ENCODE measurements at places on chromosomes 16 and 17.

DNA sequence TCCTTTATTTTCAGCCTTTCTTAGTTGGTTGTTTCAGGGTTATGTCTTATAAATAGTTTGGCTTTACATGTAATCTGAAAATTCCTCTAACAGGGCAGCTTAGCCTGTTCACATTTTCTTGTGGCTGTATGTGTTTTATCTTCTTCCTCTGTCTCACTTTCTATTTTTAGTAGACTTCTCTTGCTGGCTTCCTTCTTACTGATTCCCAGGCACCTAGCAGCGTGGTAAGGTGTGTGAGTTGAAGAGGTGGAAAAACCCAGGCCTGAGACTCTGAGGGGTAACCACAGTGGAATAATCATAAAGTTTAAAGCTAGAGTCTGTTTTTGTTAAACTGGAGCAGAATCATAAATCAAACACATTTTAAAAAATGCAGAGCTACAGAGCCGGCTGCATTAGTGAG lies 190.9 kb downstream of the LGALS9B start:
- DNase-seq = no peak

DNA sequence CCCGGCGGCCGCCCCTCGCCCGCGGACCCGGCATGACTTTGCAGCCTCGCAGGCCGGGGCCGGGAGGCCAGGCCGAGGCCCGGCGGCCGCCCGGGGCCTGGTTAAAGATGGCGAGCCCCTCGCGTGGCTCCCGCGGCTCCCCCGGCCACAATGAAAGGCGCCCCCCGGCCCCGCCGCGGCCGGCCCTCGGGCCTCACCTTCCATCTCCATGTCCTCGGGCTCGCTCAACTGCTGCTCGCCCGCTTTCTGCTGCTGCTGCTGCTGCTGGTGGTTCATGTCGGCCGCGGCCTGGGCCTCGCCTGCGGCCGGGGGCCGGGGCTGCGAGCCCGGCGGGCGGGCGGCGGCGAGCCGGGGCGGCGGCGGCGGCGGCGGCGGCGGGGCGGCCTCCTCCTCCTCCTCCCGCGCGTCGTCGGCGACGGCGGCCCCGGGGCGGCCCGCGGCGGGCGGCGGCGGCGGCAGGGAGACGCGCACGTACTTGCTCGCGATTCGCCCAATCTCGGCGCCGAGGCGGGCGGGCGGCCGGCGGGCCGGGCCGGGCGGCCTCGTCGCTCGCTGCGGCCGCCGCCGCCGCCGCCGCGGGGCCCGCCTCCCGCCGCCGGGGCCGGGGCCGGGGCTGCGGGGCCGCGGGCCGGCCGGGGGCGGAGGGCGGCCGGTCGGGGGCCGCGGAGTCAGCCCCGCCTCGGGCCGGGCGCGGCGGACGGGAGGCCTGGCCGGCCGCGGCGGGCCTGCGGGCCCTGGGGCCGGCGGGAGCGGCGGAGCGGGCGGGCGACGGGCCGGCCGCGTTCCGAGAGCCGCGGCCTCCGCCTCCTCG lies 491 bp downstream of the USP7 start:
- DNase-seq = no peak

DNA sequence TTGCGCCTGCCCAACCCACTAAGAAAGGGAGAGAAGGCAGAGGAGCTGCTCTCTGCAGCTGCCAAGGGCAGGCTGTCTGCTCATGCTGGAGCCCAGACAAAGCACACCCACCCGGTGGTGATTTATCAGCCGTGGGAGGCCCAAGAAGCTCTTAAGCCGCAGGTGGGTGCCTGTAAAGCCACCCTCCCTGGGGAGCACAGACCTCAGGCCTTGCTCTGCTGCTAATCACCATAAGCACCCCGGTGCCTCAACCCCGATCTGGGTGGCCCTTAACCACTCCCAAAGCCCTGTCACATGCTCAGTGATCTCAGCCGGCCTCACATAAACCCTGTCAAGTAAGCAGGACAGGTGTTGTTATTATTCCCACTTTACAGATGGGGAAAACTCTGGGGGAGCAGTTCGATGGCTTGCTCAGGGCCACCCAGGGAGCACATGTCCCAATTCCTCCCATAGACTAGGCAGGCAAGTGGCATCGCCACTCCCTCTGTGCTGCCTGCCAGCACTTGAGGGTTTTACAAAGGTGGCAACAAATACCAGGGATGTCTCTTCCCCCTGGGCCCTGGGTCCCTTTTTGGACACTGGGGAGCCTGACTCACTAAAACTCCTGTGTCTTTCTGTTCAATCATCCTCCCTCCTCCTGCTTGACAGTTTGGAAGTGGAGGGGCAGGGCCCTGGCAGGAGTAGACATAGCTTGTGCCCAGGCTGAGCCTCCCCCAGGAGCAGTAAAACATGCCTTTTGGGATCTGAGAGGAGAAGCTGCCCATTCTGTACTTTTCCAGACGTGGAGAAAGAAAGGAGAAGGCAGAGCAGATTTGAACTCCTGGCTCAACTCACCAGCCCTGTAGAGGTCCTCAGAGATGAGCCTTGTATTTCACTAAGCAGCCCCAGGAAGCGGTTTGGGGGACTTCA lies 299.3 kb downstream of the SOX9 start:
- no peak for DNase-seq

DNA sequence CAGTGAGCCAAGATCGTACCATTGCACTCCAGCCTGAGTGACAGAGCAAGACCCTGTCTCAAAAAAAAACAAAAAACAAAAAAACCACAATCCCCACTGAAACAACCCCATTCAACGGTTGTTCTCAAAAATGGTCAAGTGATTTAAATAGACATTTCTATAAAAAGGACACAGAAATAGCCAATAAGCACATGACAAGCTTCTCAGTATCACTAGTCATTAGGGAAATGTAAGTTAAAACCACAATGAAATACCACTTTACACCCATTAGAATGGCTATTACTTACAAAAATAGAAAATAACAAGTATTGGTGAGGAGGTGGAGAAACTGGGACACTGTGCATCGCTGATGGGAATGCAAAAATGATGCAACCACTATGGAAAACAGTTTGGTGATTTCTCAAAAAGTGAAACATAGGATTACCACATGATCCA lies 26.6 kb upstream of the MYLK3 start:
- no peak for DNase-seq

- DNase-seq = no peak
Measured at GRCh38 chr17:39064374-39064773, 87.1 kb downstream of the PLXDC1 start.

DNA sequence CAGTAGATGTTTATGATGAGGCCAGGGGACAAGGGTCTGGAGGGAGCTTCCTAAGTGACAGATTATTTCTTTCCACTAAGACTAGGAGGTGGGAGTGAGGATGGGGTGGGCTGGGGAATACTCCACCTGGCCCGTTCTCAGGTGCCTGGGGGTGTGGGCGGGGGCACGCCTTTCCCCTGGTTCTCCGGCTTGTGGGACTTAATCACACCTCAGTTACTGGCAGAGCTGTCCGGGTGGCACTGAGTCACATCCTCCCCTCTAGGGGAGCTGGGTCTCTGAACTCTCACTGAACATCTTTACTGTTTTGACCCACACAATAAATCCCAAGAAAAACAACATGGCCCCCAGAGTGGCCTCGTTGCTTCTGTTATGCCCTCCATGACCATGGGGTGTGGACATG lies 332.8 kb downstream of the MAF start:
- no peak for DNase-seq

DNA sequence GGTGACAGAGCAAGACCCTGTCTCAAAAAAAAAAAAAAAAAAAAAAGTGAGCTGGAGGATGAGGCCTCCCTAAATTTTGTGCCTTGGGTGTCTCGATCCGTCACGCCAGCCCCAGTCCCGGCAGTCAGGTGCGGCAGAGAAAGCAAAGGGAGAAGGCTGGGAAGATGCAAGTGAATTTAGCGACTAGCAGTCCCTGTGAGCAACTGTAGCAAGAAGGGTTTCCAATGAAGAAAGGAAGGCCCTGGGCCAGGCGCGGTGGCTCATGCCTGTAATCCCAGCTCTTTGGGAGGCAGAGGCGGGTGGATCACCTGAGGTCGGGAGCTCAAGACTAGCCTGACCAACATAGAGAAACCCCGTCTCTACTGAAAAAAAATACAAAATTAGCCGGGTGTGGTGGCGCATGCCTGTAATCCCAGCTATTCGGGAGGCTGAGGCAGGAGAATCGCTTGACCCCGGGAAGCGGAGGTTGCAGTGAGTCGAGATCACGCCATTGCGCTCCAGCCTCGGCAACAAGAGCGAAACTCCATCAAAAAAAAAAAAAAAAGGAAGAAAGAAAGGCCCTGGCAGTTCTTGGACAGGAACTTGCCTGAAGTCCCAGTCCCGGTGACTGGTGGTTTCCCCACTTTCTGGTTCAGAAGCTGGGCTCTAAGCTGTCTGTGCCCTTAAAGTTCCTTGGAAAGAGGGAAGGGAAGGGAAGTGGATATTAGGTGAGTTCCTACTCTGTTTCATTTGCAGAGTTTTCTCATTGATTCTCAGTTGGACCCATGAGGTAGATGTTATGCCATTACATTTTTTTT lies 1.8 kb upstream of the QPRT start:
- DNase-seq = no peak

- DNase-seq = no peak
Measured at GRCh38 chr16:80614908-80615671, 74.3 kb downstream of the DYNLRB2 start.

DNA sequence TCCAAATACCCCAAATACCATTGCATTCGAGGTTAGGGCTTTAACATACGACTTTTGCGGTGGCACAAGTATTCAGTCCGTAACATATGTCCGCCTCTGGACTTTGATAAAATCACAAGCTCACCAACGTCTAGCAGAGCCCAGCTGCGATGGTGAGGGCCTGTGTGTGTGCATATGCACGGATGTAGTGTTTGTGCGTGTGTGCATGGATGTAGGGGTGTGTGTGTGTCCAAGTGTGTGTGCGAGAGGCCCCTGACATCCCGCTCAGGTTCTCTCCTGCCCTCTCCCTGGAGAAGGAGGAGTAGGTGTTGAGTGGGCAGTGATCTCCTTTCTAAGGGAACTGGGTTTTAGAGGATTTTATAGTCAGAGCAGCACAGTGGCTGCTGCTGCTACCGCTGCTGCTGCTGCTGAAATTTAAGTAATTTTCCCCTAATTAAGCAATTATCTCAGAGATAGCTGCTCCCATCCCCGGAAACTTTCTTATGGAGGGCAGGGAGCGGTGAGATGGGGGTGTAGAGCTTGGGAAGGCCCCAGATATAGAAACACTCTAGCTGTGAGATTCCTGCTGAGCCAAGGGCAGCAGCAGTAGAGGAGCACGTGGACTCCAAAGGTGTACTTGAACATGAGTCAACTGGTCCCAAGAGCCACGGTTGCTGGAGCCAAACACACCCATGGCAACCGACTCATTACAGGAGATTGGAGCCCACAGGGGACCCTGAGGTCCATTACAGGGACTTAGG lies 121.7 kb upstream of the SDK2 start:
- DNase-seq = no peak

DNA sequence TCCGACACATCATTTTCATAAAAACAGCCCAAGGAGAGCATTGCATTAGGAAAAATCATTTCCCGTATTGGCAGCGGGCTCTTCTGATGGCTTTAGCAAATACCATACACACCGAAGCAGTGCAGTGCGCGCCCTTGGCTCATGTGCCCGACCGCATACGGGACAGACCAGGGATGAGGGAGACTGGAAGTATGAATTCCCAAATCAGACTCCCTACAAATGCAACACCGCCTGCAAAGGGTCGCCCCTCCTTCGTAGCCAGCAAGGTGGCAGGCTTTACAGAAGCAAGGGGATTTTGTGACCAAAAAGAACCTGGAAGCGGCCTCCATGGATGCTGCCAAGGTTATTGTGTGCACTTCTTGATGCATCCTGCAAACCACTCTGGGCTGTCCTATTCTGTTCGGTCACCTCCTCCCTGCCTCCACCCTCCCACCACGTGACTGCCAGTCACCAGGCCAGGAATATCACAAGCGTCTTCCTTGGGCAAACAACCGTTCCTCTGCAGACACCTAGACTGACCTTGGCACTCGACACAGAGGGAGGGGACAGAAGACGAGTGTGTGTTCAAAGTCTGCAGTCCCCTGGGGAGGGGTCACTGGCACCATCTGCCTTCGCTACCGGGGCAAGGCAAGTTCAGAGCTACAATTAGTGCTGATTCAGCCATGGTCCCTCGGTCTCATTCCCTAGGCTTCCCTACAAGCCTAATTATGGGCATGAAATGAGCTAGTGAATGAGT lies 460.4 kb downstream of the SLC39A11 start:
- DNase-seq = no peak

GRCh38 chr16:87703071-87703470 lies 62.7 kb downstream of the KLHDC4 start:
- no peak for DNase-seq

DNA sequence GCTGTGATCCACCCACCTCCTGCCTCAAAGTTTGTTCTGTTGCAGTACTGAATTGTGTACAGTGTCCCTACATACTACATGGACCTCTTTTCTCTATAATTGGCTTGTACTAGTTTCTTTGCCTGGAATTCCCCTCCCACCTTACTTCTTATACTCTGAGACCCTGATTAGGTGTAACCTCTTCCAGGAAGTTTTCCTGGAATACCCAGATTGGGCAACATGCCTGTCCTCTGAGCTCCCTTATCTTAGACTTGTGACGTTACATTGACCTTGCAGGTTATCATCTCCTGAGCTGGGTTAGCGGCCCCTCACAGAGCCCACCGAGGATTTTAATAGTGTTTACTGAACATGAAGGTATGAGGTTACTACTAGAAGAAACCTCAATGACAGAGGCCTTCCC lies 237.0 kb downstream of the ZNF423 start:
- no peak for DNase-seq

DNA sequence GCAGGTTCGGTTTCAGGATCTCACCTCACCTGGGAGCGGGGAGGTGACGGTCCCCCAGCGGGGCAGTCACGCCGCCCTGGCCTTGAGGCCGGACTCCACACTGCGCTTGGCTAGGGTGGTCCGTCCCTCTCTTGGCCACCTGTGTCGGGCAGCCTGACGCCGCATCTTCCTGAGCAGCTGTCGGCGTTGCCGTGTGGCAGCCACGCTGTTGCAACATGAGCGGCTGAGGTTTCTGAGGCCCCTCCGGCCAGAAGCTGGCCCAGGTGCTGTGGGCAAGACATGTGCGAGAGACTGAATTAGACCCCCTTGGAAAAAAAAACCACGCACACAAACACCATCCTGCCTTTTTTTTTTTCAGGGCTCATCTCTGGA lies 49.2 kb downstream of the IRF8 start:
- no peak for DNase-seq

DNA sequence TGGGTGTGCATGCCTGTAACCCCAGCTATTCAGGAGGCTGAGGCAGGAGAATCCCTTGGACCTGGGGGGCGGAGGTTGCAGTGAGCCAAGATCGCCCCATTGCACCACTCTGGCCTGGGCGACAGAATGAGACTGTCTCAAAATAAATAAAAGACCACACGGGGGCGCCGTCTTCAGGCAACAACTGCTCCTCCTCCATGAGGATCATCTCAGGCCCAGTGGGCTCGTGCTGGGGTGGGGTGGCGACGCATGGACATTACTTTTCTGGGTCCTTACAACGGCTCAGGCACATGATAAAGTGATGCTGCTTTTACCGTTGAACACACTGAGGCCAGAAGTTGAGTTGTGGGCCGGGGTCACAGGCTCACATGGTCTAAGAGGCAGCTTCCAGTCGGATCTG lies 56.2 kb downstream of the PRMT7 start:
- DNase-seq = peak; percentile 66

Data from OCI-M1 (cell line).